Fibroblast of skin of left quadriceps (primary cell): ENCODE measurements at places on chromosomes 6 and 20.

GRCh38 chr6:140009286-140009685 lies 634.8 kb upstream of the CITED2 start:
- DNase-seq = no peak

DNA sequence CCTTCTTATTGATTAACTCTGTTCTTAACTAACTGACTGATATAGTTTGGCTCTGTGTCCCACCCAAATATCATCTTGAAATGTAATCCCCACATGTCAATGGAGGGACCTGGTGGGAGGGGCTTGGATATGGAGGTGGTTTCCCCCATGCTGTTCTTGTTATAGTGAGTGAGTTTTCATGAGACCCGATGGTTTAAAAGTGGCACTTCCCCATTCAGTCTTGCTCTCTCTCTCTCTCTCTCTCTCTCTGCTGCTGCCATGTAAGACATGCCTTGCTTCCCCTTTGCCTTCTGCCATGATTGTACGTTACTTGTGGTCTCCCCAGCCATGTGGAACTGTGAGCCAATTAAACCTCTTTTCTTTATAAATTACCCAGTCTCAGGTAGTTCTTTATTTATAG lies 81.8 kb upstream of the SPACA1 start:
- DNase-seq = no peak

DNA sequence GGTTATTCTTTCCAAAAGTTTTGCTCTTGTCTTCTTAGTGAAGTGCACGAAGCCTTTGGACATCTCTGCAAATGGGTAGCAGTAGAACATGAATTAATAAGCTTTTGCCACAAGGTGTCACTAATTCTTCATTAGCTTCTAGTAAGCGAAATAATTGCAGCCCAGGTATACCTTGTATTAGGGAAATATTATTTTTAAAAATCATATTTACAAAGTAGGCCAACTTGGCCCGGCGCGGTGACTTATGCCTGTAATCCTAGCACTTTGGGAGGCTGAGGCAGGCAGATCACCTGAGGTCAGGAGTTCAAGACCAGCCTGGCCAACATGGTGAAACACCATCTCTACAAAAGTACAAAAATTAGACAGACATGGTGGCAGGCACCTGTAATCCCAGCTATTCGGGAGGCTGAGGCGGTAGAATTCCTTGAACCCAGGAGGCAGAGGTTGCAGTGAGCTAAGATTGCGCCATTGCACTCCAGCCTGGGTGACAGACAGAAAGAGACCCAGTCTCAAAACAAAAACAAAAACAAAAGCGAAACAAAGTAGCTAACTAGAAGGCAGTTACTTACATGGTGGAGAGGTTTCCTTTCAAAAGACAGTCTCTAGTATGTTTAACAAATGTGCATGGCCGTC lies 8.8 kb upstream of the RSPH3 start:
- no peak for DNase-seq

GRCh38 chr6:74069089-74069581 lies 373.1 kb downstream of the CD109 start:
- DNase-seq = peak; percentile 86

DNA sequence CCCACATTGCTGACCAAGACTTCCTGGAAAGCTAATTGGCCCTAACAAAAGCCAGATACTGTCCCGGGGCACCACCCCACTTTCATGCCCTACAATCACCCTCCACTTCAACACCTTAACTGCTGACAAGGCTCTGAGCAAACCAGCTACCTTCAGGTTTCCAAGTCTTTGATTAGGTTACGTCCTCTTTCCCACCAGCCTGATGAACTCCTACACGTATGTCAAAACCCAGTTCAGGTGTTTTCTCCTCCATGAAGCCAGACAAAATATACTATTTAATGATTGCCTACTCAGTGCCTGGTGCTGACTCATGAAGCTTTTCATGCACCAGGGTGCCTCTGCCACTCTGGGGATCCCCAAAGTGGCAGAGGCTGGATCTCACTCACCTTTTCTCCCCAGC lies 58.6 kb downstream of the CDH22 start:
- no peak for DNase-seq

DNA sequence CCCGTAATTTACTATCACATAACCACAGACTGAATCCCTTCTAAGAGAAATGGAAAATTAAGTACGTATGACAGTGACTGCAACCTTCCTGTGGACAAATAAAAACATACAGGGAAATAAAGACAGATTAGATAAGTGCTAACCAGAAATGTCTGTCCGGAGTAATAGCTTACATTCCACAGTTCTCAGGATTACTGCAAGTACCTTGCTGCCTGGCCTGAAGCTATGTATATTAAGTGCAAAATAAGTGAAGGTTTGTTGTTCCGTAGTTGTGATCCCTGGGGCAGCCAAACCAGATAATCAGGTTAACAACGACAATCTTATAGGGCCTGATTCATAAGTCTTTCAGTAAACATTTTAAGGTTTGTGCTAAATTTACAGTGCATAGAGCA lies 2.8 kb downstream of the NEDD9 start:
- DNase-seq = no peak

GRCh38 chr6:85121158-85121557 lies 328.7 kb upstream of the NT5E start:
- no peak for DNase-seq
